Motor neuron (in vitro differentiated cells): ENCODE measurements at places on chromosomes 12 and 14.

- ATAC-seq = no peak
These were observed 151.8 kb downstream of the KIF26A start for GRCh38 chr14:104290058-104290667.

- no peak for ATAC-seq
These were observed 42.9 kb downstream of the DUSP6 start for GRCh38 chr12:89309440-89309802.

GRCh38 chr12:70561550-70561949, 75.7 kb downstream of the PTPRB start:
- ATAC-seq = no peak

DNA sequence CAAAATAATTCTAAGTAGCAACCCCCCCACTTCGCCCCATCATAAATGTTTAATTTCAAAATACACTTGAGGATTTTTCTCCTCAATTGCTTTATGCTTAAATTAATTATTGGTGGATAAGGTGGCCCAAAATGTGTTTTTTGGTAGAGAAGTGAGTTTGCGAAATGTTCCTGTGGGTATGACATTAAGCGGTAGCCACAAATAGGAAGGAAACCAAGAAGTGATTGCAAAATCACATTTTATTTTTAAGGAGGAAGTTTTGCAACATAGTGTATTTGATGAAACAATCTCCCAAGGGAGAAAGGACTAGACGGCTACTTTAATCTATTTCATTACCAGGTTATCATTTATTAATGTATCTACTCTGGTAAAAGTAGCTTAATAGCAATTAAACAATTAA, 25.5 kb downstream of the SLC25A3 start:
- ATAC-seq = no peak

DNA sequence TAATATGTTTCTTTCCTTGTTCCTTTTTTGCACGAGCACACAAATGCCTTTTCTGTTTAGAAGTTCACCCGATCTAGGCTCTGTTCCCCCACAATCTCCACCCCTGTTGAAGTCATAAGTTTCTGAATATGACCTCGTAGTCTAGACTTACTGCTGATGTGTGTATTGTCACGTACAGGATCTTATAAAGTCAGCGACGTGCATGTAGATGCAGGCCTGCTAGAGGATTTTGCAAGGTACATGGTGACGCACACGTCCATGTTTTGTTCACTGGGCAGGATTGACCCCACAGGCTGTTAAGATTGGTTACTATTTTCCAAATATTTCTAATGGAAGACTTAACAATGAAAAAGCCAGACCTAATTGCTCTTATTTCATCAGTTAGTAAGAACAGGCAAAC, 46.2 kb upstream of the CCDC91 start:
- ATAC-seq = no peak

DNA sequence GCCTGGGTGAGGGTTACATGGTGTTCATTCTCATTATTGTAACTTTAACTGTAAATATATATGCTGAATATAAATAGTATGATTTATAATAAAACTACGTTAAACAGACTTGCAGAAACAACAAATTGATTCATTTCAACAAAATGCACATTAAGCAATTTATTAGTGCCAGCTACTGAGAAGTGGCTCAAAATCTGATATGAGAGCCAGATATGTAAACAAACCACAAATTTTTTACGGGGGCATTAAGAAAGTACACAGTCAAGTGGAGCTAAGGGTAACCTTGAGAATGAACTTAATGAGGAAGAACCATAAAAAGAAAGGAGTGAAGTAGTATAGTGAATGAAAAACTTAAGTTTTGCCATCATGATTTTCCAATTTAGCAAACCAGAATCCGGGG, 40.3 kb downstream of the CEP128 start:
- ATAC-seq = no peak

- no peak for ATAC-seq
These were observed 220.2 kb upstream of the NAV3 start for GRCh38 chr12:77610446-77610845.

- peak; percentile 1 for ATAC-seq
These were observed 5.6 kb downstream of the NAB2 start for GRCh38 chr12:57094208-57095160.

DNA sequence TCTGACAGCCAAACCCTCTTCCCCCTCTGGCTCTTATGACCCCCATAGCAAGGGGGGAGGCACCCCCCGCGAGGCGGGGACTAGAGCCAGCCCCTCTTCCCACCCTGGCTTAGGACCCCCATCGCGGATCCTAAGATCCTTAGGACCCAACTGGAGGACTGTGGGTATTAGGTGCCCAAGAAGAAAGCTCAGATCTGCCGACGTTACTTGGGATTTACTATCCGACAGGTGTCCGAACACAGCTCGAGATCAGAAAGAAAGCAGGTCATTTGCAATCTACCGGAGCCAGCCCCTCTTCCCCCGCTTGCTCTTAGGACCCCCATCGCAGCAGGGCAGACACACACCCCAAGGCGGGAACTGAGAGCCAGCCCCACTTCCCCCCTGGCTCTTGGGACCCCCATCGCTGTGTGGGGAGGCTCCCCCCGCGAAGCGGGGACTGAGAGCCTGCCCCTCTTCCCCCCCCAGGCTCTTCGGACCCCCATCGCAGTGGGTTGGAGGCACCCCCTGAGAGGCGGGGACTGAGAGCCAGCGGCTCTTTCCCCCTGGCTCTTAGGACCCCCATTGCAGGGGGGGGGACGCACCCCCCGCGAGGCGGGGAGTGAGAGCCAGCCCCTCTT, 46.8 kb downstream of the DDX11 start:
- ATAC-seq = no peak

DNA sequence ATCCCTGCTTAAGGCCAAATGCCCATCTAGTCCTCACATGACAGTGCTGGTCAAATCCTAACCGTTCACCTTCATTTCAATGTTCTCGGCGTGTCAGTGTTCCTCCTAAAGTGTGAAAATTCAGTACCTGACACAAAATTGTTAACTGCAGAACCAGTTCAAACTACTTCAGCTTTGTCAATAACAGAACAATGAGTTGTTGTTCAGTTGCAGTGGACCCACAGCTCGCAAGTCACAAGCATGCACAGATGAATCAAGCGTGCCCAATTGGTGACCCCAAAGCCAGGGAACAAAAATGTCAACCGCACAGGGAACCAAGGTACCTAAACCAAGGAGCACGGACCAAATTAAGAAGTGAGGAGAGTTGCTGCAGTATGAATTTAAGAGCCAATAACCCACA, 23.2 kb downstream of the NRDE2 start:
- ATAC-seq = no peak

- no peak for ATAC-seq
These were observed 277.4 kb downstream of the BCL11B start for GRCh38 chr14:98994561-98994960.

DNA sequence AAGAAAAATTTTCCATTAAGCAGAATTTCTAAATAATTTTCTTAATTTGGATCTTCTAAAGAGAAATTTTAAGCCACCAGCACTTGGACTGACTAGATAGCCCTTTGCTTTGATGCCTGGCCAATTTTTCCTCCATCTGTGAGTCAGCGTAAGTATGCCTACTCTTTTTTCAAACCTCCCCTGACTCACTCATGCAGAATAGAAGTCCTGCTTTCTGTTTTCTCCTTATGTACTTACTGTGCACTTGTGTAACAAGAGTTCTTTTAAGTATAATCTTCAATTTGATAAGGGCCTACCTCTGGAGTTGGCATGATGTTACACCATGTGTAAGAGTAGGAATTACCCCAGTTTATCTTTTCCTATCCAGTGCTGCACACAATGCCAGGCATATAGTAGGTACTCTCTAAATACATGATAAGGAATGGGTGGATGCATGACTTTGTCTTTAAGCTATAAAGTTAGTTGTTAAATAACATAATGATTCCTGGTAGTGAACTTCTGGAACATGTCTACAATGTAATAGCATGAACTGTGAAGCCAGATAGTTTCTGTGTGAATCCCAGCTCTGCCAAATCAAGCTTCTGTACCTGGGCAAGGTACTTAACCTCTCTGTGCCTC, 329.6 kb downstream of the TMTC2 start:
- ATAC-seq = peak; percentile 95

DNA sequence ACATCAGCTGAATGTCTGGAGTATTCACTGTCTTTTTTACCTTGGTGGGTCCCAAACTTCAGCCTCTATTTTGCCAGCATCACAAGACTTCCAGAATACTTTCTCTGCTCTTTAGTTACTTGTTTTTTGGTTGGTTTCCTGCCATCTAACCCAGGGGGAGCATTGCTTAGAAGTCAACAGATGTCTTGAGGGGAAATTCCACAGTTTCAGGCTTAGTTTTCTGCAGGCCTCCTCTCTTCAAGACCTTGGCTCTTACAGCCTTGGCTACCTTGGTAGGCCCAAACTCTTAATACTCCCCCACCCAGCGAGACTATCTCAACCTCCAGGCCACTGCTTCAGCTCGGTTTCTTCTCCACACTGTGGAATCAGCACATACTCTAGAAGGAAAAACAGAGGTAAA, 41.7 kb downstream of the NEDD1 start:
- ATAC-seq = no peak

- no peak for ATAC-seq
These were observed 107.8 kb downstream of the DUSP6 start for GRCh38 chr12:89244536-89244935.

DNA sequence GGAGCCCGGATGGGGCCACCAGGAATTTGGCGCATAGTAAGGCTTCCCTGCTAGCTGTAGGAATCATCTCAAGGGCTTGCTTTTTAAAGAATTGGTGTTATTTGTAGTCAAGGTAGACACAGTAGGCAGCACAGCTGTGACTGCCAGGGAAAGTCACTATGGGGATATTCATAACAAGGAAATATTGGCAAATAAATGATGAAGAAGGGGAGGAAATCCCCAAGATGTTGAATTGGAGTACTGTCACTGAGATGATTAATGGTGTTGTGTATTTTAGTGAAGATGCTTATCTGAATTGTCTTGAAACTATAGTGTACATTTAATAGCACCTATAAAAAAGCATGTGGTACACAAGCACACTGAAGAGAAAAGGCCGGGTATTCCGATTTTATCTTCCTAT, 118.9 kb downstream of the NPAS3 start:
- ATAC-seq = no peak

DNA sequence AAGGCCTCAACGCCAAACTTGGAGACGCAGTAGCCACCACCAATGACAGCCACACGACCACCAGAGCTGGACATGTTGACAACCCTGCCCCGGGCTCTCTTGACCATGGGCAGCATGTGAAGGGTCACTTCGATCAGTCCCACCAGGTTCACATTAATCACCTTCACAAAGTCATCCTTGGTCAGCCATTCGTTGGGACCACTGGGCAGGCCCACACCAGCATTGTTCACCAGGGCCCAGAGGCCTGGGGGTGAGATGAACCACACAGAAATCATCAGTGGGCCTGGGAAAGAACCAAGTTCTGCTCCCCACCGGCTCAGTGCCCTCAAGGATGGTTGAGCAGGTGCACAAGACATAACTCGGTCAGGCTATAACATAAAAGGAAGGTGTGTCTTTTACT, 4.0 kb downstream of the SDR9C7 start:
- ATAC-seq = no peak

- ATAC-seq = peak; percentile 92
These were observed 197.0 kb downstream of the DAD1 start for GRCh38 chr14:22391908-22392565.

DNA sequence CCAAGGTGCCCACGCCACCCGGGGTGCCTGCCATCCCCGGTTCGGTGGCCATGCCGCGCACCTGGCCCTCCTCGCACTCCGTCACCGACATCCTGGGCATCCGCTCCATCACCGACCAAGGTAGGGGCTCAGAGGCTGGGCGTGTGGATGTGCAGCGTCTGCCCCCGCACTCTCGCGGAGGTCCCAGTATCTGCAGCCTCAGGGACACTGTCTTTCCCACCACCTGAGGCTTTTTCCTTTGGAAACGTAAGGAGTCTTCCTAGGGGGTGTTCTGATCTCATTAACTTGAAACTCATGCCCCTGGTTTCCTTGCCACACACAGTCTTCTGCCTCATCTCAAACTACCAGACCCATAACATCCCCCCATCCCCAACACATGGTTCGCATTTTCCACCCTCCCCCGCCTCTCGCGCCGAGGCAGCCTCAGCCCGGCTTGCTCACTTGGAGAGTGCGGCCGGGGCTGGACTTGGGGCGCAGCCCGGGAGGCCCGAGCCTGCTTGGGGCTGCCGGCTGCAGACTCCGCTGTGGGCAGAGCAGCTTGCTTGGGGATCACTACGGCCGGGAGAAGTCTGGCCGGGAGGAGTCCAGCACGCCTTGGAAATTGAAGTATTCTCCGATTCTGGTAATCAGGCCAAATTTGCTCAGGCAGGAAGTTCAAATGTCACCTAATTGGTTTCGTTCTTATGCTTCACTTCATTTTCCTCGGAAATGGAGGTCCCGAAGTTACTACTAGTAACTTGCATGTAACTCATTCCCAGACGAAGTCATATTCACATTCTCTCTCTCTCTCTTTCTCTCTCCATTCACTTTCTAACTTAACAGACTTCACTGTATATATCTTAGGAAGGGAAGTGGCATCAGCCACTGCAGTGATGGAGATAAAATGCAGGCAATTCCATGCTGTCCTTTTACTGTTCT, 2.0 kb downstream of the PAX9 start:
- ATAC-seq = peak; percentile 8

- ATAC-seq = peak; percentile 8
These were observed 7.7 kb downstream of the AHNAK2 start for GRCh38 chr14:104970231-104971068.

- no peak for ATAC-seq
These were observed 1.3 kb upstream of the ATP2A2 start for GRCh38 chr12:110279566-110280375.

DNA sequence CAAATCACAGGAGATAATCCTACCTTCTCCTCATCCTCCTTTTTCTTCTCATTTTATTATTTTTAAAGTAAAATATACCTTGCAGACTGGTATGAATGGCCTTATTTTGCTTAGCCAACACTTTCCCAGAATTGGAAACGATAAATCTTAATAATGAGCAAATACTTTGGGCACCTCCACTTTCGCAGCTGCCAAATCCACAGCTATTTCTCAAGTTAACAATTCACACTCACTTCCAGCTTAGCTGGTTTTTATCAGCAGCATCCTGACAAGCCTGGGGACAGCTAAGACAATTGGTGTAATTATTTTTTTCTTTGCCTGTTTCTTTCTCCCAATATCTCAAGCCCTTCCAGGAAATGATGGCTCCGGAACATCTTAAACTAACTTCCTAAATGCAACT, 867.5 kb upstream of the TMEM132C start:
- ATAC-seq = no peak

- no peak for ATAC-seq
These were observed 39.2 kb upstream of the CD163 start for GRCh38 chr12:7542813-7543212.

GRCh38 chr12:67452119-67452805, 183.1 kb downstream of the CAND1 start:
- no peak for ATAC-seq

GRCh38 chr14:56796259-56796658, 14.0 kb downstream of the OTX2 start:
- ATAC-seq = no peak

- no peak for ATAC-seq
These were observed 11.7 kb downstream of the CCDC88C start for GRCh38 chr14:91405724-91406435.
